ENCODE measurements at places on chromosomes 5 and 9.

- no peak for DNase-seq
Observed at GRCh38 chr5:177374211-177374610, 10.0 kb upstream of the SLC34A1 start.

GRCh38 chr9:117555964-117556629 is 141.2 kb upstream of the ASTN2 start:
- no peak for DNase-seq

DNA sequence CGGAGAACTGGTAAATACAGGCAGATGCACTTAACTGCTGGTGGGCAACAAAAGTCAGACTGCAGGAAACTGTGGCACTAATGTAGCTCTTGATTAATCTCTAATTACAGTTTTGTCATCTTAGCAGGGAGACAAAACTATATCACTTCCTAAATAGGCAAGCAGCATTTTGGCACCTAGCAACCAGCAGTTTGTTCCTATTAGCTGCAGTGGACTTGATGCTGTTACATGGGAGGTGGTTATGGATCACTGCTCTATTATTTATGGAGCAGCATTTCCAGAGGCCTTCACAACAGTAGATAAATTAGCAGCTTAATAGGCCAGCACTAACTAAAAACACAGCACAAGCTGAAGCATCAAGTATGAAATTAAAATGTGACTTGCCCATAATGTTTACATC is 518.3 kb upstream of the ITGA1 start:
- DNase-seq, result no peak

DNA sequence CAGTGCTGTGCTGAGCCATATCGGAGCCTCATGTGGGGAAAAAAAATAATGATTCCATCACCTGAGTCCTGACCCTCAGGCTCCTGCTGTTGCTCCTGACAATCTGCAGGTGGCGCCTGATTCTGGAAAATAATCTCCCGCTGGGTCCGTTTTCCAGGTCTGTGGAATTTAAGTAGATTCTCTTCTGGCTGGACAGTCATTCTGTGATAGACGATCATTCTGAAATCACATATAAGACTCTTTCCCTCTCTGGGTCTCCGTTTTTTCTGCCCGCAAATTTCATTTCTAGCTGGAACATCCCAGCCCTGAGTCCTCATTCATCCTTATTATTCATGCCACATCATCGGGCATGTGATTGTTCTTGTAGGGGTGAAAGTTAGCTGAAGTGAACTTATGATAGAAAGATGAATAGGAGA is 22.1 kb upstream of the STXBP1 start:
- no peak for DNase-seq

- DNase-seq, result no peak
Observed at GRCh38 chr9:136004712-136005111, 43.5 kb upstream of the UBAC1 start.

- DNase-seq, result no peak
Observed at GRCh38 chr5:21831145-21831787, 1021.9 kb downstream of the CDH12 start.

All from activated CD4-positive, alpha-beta T cell treated with anti-CD3 and anti-CD28 coated beads for 1 hour (primary cell).